ENCODE measurements at places on chromosomes 2 and 18.

- no peak for DNase-seq
Measured at GRCh38 chr2:11004199-11004598, 92.5 kb downstream of the KCNF1 start.

DNA sequence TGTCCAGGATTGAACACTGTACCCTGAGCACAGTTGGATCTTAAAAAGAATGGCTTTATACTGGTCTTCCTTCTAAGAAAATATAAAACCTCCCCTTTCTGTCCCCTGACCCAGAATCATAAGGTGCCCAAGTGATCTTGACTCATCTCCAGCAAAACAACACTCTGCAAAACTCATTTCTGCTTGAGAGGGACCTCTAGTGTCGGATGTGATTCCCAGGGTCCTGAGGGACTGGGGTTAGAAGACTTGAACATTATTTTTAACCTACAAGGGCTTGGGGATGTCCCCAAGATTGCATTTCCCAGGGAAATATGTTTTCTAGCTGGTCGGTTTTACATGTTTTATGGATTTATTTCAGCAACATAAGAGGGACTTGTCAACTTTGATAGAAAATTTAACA is 1318.5 kb upstream of the CELF4 start:
- no peak for DNase-seq

- DNase-seq, result no peak
Measured at GRCh38 chr2:71560638-71561011, 107.3 kb downstream of the DYSF start.

- no peak for DNase-seq
Measured at GRCh38 chr18:36635414-36636096, 193.2 kb downstream of the TPGS2 start.

GRCh38 chr2:47257946-47258348 is 102.8 kb upstream of the STPG4 start:
- DNase-seq, result no peak

GRCh38 chr18:65755616-65756015 is 4.8 kb downstream of the CDH7 start:
- DNase-seq, result no peak

- DNase-seq, result no peak
Measured at GRCh38 chr2:221016551-221016950, 555.6 kb downstream of the EPHA4 start.

GRCh38 chr2:136404925-136405324 is 287.0 kb upstream of the CXCR4 start:
- no peak for DNase-seq

DNA sequence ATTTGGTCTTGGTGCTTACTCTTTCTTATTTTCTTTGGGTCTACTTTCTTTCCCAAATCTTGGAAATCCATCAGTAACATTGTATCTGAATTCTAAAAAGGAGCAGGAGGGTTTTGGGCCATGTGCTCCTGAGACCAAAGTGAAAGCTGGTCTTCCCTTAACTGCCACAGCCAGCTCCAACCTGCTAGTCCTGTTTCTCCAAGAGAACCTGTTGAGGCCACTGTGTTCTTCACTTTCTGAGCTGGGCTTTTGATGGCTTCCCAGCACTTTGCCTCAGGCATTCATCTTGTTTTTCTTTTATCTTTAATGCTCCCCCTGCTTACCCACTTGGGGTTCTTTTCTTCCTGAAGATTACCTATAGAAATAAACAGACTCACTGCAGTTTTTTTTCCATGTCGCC is 53.3 kb downstream of the ARHGAP28 start:
- DNase-seq, result no peak

DNA sequence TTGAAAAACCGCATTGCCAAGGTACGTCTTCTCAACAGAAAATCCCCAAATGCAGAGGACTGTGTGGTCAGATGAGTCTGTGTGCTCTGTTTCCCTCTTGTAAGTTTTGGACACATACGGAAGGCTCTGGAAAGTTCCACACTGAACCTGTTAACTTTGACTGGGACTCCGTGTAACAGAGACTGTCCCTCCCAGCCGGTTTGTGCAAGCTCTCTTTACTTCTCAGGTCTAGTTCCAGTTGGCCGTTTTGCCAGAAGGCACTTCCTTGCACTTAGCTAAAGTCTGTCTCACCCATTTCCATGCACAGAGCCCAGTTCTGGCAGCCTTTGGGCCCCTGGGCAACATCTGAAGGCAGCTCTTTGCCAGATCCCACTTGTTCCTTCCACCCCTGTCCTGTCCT is 22.0 kb downstream of the EFHD1 start:
- DNase-seq, result no peak

DNA sequence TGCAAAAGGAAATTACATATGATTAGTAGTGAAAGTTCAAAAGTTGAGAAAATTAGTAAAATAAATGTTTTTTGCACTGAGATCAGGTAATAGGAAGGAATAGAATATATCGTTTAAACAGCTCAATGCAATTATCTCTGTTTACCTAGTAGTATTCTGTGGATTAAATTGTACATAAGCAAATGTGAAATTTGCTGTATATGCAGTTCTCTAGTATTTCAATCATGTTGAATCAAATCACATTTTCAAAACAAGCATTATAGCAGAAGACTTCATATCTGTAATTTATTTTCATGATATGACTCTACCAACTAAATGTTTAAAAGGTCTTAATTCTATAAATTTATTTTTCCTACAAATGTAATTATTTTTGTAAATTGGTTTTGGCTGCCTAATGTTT is 31.6 kb downstream of the ITPRID2 start:
- DNase-seq, result no peak

GRCh38 chr2:112891385-112891831 is 19.6 kb upstream of the IL37 start:
- DNase-seq, result no peak

GRCh38 chr18:8063733-8064132 is 496.6 kb downstream of the PTPRM start:
- DNase-seq, result no peak

- no peak for DNase-seq
Measured at GRCh38 chr2:10441948-10442347, 6.2 kb downstream of the ODC1 start.

DNA sequence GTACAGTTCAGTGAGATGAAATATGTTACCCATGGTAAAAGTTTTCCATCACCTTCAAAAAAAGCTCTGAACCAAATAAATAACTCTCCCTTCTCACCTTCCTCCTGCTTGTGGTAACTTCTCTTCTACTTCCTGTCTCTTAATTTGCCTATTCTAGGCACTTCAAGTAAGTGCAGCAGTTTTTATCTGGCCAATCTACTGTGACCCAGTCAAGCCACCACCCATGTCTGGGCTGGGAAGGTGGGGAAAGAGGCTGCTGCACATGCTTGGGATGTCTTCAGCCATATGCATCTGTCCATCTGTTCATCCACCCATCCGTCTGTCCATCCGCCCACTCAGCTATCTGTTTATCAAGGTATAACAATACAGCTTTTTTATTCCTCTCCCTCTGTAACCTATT is 31.6 kb downstream of the ZNF532 start:
- no peak for DNase-seq

GRCh38 chr18:48933578-48934414 is 17.0 kb downstream of the SMAD7 start:
- no peak for DNase-seq

GRCh38 chr2:34423301-34423700 is 824.2 kb upstream of the FAM98A start:
- DNase-seq, result no peak

DNA sequence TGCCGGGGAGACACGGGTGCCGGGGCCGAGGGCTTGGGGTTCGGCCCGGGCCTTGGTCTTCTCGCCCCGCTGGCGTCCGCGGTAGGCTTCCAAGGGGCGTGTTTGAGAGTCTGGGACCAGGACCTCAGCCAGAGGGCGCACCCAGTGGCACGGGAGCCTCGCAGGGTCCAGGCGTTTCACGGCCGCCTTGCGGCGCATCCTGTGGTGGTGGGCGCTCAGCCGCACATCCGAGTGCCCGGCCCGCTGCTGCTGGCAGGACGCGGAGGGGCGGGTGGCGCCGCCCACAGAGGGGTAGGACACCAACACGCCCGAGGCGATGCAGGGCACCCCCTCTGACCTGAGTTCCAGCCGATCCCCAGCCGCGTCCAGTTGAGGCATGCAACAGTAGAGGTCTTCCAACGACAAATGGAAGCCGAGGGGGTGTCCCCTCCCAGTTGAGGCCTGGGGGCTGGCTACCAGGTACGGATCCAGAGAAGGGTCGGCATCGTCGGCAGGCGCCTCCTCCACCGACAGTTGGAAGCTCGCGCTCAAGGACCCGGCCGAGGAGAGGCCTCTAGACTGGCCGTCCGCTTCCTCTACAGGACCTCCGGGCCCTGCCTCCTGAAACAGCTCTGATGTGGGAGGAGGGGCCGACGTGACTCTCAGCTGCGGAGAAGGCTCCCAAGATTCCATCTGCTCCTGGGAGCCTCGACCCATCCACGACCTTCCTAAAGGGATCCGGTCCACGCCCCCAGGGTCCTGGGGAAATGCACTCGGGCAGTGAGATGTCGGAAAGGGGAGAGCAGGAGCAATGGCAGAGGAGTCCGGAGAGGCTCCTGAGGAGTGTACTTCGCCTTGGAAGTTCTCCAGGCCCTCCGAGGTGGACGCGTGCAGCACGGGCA is 6.3 kb downstream of the C2orf81 start:
- DNase-seq, result no peak

- DNase-seq, result no peak
Measured at GRCh38 chr2:5453220-5454050, 238.7 kb upstream of the SOX11 start.

- no peak for DNase-seq
Measured at GRCh38 chr2:72932045-72932740, 14.9 kb downstream of the EMX1 start.

GRCh38 chr2:236550701-236551465 is 18.7 kb upstream of the ACKR3 start:
- no peak for DNase-seq

DNA sequence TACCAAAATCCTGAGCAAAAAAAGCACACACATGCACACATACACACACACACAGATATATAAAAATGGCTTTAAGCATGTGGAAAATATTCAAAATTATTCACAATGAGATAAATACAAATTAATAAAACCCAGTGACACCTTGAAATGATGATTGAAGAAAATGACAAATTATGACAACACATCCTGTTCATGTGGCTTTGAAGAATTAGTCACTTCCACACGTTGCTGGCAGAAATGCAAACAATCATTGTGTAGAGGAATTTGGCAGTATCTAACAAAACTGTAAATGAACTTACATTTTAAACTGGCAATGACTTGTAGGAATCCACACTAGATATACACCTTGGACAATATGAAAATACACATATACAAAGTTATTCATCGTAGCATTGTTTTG is 95.8 kb upstream of the RGPD4 start:
- DNase-seq, result no peak

GRCh38 chr2:183024339-183025095 is 13.7 kb downstream of the NCKAP1 start:
- no peak for DNase-seq

DNA sequence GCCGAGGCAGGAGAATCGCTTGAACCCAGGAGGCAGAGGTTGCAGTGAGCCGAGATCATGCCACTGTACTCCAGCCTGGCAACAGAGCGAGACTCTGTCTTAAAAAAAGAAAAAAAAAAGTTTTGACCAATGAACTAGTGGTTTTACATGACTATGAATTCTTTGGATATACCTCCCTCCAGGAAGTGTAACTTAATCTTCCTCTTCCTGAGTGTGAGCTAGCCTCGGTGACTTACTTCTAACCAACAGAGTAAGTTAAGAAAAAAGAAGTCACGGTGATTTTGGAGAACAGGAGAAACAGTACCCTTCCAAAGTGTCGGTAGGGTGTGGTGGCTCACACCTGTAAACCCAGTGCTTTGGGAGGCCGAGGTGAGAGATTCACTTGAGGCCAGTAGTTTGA is 7.1 kb downstream of the TIA1 start:
- no peak for DNase-seq

DNA sequence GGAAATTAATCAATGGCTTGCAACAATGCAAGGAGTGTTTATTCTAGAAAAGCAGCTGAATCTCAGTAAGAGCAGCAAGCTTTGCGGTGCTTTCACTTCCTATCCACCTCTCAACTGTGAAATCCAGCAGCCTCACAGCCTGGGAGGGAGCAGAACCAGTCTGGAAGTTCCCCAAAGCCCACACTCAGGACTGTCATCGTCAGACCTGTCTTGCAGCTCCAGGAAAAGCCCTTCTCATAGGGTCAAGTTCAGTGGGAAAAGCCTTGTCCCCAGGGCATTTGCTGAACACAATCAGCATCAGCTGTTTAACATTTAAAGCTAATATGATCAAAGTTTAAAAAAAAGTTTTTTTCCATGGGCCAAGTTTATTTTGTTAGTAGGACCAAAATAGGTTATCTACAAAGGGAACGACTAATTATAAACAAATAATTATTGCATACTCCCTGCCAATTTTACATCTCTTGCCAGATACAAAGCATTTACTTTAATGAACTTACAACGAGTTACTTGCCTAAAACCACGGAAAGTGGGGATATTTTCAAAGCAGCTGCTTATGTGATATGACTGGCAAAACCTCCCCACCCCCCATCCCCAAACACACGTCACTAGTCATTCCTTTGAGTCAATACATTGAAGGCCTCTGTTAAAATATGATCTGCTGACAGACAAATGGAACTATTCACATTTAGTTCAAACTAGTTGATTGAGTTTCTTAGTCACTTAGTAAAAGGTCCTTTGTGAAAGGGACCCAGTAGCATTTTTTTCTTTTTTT is 36.8 kb downstream of the PARD6G start:
- no peak for DNase-seq

GRCh38 chr2:209525834-209526281 is 102.0 kb downstream of the MAP2 start:
- no peak for DNase-seq

DNA sequence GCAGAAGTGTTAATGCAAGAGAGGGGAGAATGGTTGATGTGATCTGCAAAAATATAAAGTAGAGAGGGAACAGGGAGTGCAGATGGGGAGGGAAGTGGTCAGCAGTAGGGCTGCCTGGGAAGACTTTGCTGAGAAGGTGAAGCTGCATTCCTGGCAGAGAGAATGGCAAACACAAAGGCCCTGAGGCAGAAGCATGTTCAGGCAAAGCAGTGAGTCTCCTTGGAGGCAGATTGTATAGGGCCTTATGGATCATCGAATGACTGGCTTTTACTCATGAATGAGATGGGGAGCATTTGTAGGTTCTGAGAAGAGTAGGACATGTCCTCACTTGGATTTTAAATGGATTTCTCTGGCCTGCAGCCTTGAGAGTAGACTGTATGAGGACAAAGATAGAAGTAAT is 9.5 kb downstream of the ITGA6 start:
- DNase-seq, result no peak

GRCh38 chr2:40797120-40797519 is 345.2 kb upstream of the SLC8A1 start:
- no peak for DNase-seq

- DNase-seq, result no peak
Measured at GRCh38 chr2:216029416-216030129, 16.2 kb upstream of the MREG start.

- no peak for DNase-seq
Measured at GRCh38 chr2:233912691-233913423, 4.3 kb upstream of the TRPM8 start.

GRCh38 chr2:160289126-160289525 is 89.1 kb upstream of the ITGB6 start:
- DNase-seq, result no peak

GRCh38 chr2:39289609-39290008 is 45.8 kb upstream of the CDKL4 start:
- no peak for DNase-seq

- no peak for DNase-seq
Measured at GRCh38 chr2:231685349-231686191, 22.8 kb upstream of the PTMA start.

Data from stimulated activated CD8-positive, alpha-beta memory T cell treated with anti-CD3 and anti-CD28 coated beads, Interleukin-7, amount 100 ng/mL, for 1 hour (primary cell).